ENCODE measurements at places on chromosomes 7 and 10.

DNA sequence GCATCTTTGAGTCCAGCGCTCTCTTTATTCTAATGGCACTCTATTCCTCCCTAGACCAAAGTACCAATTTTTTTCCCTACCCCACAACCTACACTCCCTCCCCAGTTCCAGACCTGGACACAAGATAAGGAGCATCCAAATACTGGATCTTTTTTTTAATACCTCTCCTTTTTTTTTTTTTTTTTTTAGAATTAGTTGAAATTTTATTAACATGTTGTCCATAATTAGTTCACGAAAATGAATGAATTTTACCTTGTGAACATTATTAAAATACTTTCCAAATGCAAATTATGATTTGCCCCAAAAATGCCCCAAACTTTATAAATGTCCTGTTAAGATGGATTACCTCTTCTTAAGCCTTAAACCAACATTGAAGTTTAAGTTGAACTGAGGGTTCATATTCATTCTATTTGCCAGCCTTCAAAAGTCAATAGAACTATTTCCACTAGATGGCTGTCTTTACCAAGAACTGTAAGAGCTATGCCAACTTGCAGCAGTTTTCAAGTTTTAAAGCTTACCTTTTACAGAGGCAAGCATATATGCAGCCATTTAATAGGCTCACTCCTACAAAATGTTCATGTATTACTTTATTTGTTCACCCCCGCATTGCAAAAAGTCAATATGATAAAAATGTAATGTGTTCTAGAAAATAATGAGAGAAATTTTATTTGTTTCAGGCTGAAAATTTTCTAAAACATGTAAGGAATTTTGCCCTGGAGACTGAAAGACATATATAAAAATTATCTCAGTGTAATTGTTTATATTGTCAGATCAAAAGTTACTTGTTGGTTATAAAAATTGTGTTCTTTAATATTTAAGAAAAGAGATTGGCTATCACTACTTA, 39.7 kb upstream of the TNKS2 start:
- DNase-seq: peak; percentile 76

DNA sequence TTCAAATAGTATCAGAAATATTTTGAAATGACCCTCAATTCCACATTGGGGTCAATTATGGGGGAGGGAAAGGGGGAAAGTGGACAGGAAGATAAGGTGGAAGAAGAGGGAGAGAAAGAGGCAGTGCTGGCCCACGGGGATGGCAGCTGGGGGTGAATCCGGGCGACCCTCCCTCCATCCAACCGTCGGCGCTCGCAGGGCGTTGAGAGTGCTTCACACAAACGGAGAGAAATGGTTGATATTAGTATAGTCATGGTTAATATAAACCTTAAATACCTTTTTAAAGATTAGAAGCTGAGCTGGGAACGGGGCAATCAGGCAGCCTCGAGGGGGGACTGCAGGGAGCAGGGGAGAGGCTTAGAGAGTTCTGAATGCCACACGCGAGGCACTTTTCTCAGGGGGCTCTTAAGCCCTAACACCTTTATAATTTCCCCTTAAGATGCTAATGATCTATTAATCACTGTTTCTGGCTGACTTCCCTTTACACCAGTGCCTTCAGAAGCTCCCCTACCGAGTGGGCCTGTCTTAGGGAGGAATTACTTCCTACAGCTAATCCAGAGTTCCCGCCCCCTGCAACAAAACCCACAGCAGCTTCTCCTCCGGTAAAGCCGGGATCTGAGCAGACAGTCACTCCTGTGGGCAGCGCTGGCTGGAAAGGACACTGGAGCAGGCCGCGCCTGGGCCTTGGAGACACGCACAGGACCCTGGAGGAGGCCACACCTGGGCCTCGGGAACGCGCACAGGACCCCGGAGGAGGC, 39.5 kb downstream of the PRKAG2 start:
- no peak for DNase-seq

DNA sequence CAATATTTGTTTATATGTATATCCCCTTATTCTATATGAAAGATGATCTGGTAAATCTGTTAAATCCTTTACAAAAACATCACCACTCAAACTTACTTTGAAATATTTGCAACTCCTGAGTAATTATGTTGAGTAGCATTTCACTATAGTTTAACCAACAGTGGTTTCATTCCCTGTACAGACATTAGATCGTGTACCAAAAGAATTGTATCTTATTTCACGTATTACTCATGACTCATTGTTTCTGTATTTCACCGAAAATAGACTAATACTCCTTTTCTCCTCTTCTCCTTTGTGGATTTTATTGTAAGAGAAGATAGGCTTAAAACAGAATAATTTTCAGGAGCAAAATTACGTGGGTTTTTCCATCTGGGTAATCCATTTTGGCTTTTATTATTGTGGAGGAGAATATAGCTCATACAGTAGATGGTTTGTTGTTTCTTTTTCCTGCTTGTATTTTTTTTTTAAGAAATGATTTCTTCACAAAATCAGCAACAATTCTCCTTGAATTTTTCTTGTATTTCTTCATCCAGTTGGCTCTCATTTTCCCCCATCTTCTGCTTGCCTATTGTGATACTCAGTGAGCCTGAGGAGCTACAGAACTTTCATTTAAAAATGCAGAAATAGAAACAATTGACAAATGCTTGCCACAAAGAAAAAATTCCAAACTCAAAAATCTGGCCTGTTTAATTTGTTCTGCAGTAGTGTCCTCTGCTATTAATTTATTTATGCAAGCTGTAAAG, 90.6 kb upstream of the OIT3 start:
- no peak for DNase-seq

DNA sequence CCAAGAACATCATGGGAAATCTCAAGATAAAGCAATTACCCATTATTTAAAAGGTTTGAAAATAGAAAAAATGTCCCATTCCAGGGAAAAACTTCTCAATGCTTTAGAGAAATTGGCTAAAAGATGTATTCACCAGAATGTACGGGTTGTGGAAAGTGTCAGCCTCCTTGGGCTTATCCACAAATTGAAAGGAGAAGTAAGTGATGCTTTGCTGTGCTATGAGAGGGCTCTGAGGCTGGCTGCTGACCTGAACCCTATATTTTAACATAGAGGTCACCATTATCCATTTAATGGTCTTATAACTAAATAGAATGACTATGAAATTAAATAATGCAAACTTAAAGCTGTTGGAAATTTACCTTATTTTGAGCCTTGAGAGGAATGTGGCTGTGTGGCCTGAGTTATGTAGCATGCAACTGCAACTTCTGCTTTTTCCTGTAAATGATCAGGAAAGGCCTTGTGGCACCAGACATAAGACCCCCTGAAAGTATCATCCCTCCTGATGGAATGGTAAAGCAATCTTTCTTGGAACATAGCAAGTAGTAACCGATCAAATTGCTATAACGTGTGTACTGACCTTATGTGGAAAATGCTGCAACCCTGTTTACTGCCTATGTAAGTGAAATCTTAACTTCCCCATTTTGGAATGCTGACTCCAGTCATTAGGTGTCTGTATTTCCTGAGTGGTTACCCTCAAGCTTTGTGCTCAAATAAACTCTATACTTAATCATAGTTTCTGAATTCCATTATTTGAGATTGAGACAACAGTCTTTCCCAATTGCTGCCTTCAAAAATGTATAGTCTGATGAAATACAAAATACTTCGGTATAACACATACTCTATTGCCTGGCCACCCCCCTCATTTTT, 6.9 kb downstream of the IFIT1B start:
- DNase-seq: no peak

GRCh38 chr7:2523941-2524807, 4.6 kb downstream of the LFNG start:
- peak; percentile 51 for DNase-seq

DNA sequence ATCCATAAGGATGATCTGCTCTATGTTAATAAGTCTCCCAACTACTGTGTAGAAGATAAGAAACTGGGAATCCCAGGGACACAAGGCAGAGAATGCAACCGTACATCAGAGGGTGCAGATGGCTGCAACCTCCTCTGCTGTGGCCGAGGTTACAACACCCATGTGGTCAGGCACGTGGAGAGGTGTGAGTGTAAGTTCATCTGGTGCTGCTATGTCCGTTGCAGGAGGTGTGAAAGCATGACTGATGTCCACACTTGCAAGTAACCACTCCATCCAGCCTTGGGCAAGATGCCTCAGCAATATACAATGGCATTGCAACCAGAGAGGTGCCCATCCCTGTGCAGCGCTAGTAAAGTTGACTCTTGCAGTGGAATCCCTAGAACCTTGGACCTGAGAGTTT, 10.3 kb downstream of the WNT16 start:
- DNase-seq: no peak

GRCh38 chr10:108166401-108166800, 1001.9 kb upstream of the SORCS1 start:
- no peak for DNase-seq

DNA sequence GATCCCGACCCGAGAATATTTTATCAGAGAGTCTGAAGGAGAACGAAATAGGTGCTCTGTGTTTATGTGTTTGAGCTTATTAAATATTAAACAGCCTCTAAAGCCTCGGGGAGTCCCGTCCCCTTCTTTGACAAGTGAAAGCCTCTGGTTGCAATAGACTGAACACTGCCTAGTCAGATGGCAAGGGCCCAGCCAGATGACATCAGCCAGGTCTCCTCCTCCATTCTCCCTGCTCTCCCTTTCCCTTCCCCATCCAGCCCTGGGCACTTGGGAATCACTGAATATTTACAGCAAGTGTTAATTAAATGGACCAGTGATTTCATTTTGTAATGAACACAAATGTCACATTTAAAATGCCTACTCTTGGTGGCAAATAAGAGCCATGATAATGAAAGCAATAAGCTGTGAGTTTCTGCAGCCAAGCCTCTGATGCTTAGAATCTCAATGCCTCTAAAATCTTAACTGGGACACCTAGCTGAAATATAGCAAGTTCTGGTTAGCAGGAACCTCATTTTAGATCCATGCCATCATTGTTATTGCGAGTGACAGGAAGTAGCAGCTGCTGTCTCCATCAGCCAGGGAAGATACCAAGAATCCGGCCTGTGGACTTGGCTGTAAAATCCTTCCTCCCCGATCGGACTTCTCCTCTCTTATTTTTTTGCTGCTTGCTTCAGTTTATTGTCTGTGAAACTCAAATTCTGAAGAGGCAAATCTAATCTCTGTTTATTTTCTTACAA, 202.1 kb downstream of the PRPF18 start:
- DNase-seq: peak; percentile 64

DNA sequence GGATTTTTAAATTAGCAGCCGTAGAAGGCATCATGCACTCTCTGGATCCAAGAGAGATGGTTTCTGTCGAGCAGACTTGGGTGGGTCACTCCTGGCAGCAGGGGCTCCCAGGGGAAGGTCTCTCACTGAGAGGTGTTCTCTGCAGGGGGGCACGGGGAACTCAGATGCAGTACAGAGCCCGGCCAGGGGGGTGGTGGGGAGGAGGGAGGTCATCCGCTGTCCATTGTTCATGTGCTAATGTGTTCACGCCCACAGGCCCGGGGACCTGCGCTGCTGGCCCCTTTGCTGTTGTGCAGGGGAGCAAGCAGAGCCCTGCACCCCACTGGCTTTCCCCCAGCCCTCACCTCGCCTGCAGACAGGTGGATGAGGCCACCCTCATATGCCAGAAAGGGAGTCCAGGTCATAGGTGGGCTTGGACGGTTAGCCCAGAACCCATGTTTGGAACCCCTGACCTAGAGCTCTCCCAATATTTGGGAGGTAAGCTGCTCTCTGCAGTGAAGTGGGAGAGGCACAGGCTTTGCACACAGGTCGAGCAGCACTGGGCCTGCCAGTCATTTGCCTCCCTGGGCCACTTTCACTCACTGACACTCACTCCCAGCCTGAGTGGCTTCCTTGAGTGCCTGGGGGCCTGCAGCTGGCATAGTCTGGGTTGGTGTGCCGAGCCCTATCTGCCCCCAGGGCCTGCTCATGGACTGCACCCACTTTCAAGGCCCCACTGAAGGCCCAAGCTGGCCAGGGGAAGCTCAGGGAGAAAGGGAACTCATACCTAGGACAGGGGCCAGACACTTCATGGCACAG, 12.6 kb upstream of the TBRG4 start:
- no peak for DNase-seq

DNA sequence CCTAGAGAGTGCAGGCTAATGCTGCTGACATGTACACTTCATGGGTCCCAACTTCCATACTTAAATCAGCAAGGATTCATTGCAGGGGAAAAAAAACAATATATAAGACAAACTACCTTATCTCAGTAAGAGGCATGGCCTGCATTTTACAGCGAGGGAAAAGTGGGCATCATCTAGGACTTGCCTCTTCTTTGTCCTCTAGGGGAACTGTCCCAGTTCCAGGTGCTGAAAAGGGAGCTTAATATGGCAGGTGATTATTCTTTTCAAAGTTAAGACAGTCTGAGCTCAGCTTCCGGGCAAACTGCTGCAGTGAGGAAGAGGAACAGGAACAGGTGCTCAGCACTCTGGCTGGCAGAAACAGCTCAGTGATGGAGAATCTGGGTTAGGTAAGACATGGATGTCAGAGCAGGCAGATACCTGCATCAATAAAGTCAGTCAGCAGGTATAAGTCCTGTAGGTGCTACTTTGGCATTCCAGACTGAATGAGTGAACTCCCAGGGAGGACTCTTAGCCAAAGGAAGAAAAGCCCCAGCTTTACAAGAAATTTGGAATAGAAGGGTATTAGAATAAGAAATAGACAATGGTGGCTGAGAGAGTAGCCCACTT, 147.2 kb downstream of the TMEM178B start:
- DNase-seq: no peak

DNA sequence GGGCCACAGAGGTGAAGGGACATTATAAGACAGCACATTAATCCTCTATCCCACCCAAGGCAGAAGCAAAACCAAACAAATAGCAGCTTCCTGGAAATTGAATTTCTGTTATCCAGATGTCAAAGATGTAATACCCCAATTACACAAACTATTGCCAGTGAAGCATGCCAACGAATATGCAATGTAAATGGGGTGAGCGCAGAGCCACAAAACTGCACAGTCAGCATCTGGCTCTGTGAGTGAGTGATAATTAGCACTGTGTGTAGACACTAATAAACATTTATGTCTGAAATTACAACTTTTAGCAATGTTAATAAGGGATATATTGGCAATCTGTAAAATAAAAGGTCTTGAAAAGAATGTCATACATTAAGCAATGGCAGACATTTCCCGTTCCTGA, 3.2 kb downstream of the BEND7 start:
- DNase-seq: no peak

GRCh38 chr7:121985476-121986030, 112.6 kb downstream of the PTPRZ1 start:
- no peak for DNase-seq
